ENCODE measurements at places on chromosomes 3 and 15. TPM values are rescaled to one million over a fixed set of nuclear protein-coding genes. Genes with fewer than 3 reads are reported as not detected.

GRCh38 chr3:160012108-160012507 is 23.5 kb downstream of the IL12A start:
- DNase-seq = no peak

DNA sequence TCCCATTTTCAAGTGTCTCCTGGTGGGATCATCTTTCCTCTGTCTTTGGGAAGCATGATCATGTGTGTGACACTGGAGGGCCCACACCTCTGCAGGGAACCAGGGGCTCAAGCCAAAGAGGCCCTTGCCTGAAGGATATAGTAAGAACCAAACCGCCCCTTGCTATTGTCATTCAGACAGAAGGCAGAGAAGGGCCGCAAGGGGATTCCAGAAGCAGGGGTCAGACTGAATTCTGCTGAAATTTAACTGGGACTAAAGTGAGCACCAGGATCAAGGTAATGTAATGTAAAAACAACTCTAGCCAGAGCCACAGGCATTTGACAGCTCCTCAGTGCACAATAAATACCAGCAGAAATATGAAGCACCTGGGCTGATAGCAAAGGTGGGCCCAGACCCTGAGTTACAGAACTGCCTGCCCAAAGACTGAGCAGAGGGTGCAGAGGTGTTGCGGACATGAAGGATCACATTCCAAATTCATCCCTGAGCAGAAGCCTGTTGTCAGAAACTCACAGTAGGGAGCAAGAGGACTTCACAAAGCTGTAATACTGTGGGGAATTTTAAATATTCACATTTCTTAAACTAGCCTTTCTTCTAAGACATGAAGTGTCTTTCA is 46.0 kb upstream of the RASGRF1 start:
- no peak for DNase-seq

GRCh38 chr3:134002306-134002705 is 27.4 kb downstream of the SLCO2A1 start:
- no peak for DNase-seq

DNA sequence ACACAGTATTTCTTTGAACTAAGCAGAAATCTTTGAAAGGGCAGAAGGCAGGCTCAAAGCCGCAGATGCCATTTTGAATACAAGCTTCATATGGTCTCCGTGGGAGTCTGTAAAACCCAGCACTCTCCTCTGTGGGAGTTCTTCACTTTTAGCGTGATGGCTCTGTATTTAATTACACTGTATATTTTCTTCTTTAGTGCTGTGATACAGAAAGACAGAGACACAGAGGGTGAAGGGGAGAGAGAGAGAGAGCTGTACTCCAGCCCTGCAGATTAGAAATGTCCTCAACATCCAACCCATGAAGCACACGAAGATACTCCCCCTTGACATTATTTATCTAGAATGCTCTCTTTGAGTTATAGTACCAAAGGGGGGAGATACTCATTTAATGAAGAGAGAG is 752.6 kb upstream of the NR2F2 start:
- no peak for DNase-seq

GRCh38 chr3:53534676-53535400 is 40.4 kb downstream of the CACNA1D start:
- no peak for DNase-seq

MTFMT gene
- total RNA-seq = 22.7 TPM

ANKRD63 gene
- 0.37 TPM for total RNA-seq
